Activated CD4-positive, CD25-positive, alpha-beta regulatory T cell treated with anti-CD3 and anti-CD28 coated beads, Interleukin-2, amount 50 U/mL, for 16 hours (primary cell): ENCODE measurements at places on chromosomes 7 and 10.

DNA sequence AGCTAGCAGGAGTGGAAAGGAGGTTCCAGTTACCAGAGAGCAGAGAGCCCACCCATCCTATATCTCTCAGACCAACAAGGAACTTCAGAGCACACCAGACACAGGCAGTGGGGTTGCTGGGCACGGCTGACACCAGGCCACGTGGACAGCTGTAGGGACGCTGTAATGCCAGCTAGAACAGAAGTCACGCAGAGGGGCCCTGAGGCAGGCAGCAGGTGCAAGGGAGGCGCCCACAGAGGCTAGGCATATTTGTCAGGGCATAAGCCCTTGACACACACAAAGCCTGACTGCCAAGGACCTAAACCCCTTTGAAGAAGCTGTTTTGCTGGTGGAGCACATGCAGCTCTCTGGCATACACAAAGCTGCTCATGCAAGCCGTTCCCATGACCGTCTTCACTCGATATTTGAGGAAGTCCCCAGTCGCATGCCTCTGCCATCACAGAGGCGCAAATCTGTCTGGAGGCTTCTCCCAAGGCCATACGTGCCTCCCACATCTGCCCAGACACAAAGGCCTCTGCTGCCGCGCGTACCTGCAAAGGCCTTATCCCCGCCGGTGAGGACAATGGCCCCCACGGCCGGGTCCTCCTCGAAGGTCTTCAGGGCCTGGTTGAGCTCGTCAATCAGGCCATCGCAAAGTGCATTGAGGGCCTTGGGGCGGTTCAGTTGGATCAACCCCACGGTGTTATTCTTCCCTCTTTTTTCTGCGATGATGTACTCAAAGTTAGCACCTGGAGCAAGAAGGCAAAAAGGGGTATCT is 2.9 kb downstream of the ECHS1 start:
- DNase-seq: no peak

DNA sequence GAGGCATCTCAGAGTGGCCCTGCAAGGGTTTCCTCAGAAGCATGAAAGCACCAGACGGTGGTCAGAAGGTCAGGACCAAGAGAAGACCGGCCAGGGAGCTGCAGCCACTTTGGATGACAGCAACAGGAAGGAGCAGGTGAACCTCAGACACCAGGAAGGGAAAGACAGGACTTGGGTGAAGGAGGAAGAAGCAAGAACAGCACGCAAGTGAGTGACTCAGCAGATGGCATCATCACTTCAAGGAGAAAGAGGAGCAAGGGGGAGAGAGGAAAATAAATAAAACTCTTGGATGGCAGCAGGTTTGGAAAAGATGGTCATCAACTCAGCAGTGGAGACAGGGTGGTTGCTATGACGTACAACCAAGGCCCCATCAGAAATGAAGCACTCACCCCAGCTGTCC is 31.6 kb downstream of the NCAPG2 start:
- DNase-seq: no peak

DNA sequence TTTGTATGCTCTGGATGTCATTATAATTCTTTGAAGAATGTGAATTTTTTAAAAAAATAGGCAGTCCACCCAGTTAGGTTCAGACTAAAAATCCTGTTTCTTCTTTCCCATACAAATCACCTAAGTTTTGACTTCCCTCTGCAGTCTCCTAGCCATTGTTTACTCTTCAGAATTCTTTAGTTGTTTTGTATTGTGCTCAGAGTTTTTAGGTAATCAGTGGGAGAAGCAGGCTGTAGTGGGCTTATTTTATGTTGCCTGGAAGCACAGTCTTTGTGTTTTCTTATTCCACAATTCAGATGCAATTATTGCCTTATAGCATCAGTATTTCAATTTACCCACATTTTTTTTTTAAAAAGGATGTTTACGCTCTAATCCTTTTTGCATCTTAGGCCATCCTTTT is 94.9 kb downstream of the AKAP9 start:
- DNase-seq: no peak

GRCh38 chr7:4226524-4226882 is 455.6 kb upstream of the FOXK1 start:
- no peak for DNase-seq

DNA sequence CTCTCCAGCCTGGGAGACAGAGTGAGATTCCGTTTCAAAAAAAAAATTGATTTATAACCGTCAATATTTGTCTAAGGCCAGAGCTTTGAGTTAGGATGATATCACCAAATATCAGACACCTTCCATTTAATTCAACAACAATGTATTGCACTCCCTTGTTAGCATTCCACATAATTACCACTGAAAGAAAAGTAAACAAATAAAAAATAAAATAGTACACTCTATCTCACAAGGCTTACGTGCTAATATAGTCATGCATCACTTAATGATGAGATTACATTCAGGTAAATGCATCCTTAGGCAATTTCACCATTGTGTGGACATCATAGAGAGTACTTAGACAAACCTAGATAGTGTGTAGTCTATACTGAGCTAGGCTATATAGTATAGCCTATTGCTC is 127.6 kb upstream of the RHOBTB1 start:
- no peak for DNase-seq

DNA sequence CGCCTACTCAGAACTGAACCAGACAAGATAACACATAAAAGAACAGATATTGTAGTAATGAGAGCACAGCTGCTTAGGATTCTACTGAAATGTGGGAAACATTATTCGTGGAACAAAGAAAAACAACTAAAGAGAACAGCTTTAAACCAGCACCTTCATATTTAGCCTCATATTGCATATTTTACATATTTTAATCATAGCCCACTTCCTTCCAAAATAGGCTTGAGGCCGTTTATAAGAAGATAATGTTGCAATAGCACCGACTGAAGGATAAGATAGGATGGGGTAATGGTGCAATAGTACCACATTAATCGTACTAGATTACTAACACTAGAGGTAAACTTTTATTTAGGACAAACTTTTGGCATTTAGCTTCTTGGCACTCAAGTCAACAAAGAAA is 71.3 kb downstream of the KCND2 start:
- DNase-seq: no peak

DNA sequence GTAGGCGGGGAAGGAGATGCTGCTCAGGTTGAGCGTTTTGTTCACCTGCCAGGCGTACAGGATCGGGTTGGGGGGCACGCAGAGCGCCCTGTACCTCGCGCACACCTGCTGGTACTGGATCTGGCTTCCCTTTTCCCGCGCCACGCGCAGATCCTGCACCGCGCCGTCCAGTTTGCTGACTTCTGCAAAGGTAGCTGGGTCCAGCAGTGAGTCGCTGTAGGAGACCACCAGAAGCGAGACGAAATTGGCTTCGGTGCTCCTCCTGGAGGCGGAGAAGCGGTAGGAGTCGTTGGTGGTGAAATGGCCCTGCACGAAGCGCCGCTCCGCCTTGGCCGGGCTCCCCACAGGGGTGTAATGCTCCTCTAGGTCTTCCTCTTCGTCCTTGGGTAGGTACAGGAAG is 90.7 kb upstream of the RAB18 start:
- DNase-seq: no peak

- DNase-seq: no peak
These were observed 24.6 kb downstream of the NT5C2 start for GRCh38 chr10:103168438-103168837.

- DNase-seq: no peak
These were observed 75.8 kb downstream of the MPLKIP start for GRCh38 chr7:40058636-40059035.

DNA sequence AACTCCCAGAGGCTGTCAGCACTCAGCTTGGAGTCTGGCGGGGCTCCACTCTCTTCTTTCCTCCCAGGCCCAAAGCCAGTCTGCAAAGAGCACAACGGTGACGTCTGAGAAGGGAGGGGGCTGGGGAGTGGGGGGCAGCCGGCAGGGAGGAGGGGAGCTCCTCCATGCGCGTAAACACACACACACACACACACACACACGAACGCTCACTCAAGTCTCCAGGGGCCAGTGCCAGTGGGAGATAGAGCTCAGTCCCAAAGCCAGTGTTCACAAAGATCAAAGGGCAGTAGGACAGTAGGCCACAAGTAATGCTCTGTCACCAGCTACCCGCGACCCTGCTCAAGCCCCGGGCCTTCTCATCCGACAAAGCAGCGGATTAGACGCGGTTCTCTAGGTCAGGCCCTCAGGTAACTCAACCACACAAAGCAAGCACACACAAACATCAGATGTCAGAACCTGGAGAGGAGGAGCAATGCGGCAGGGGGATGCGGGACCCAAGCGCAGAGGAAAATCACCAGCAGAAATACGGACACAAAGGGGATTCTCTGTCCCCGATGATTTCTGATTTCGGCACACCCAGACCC is 19.9 kb downstream of the TCAF1 start:
- DNase-seq: no peak

GRCh38 chr10:43371418-43371817 is at the start of gene FXYD4:
TSS of gene FXYD4 (plus strand) at chr10:43371636. CDS start at chr10:43373747, 2,111 bp downstream.
- no peak for DNase-seq

DNA sequence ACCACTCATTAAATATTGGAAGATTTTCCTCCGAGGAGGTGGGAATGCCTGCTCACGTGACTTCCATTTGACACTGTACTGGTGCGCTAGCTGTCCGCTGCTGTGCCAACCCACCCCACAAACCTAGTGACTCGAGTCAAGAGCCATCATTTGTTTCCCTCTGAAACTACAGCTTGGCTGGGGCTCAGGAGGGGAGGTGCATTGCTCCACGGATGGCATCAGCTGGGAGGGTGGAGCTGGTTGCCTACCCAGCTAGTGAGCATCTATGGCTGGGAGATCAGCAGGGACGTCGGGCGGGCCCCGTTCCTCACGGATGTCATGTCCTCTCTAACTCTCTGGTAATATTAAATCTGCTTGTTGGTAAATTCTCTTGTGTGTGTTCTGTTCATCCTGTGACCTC is 9.5 kb upstream of the FOXL3 start:
- DNase-seq: no peak

DNA sequence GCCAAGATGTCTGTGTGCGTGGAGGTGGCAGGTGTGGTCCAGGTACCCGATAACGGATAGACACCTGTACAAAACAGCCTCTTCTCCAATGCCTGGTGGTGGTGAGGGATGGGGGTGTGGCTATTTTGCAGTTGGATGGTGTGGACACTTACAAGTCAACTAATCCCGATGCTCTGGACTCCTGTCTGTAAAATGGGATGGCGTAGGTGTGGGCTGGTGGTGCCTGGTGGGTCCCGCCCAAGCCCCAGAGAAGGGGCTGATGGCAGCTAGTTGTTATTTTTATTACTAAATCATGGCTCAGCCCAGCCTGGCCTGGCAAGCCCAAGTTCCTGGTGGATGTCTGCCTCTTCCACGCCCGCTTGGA is 22.3 kb downstream of the GTF2IRD1 start:
- no peak for DNase-seq

DNA sequence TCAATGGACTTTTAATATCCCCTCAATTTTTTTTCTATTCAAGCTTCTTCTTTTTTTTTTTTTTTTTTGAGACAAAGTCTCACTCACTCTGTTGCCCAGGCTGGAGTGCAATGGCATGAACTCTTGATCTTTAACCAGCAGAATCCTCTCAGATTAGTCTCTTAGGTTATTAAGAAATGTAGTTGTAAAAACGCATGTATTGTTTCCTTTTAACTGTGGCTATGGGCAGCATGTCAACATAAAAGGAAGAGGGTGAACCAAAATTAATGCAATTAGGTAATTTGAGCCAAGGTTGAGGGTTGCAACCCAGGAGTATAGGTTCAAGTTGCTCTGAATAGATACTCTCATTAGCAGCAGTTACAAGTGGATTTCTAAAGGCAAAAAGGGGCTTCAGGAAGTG is 4.3 kb upstream of the GSTO1 start:
- DNase-seq: no peak

DNA sequence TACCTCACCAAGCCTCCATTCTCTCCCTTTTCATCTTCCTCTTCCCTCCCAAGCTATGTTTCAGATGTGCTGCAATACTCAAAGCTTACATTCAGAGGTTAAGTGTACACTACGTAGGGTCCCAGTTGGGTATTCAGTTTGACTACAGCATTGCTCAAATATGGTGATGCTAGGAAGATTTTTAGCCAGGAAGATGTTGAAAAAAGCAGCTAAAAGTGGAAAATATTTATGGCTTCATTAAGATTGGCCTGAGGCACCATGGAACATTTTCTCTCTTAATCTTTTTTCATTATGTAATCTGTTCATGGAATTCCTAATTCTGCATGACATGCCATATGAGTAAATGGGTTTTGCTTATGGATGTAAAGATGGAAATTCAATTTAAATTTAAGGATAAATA is 72.0 kb upstream of the ABCB5 start:
- no peak for DNase-seq

GRCh38 chr10:131773370-131774343 is 127.2 kb upstream of the PPP2R2D start:
- DNase-seq: no peak

- no peak for DNase-seq
These were observed 72.3 kb downstream of the AMZ1 start for GRCh38 chr7:2760098-2760889.

DNA sequence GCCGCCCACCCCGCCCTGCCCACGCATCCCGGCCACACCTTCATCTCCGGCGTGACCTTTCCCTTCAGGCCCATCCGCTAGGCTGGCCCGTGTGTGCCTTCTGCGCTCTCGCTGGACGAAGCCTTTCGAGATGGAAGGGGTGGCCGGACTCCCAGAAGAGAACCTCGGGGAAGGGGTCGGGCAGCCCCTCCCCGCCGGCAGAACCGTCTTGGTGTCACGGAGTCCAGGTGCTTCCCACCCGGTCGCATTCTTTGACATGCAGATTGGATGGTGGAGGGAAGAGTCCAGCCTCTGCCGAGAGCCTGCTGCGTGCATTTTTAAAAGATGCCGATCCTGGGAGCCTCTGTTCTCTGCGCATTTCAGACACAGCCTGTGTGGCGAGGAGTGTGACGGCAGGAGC is 7.3 kb upstream of the ZNF853 start:
- no peak for DNase-seq

DNA sequence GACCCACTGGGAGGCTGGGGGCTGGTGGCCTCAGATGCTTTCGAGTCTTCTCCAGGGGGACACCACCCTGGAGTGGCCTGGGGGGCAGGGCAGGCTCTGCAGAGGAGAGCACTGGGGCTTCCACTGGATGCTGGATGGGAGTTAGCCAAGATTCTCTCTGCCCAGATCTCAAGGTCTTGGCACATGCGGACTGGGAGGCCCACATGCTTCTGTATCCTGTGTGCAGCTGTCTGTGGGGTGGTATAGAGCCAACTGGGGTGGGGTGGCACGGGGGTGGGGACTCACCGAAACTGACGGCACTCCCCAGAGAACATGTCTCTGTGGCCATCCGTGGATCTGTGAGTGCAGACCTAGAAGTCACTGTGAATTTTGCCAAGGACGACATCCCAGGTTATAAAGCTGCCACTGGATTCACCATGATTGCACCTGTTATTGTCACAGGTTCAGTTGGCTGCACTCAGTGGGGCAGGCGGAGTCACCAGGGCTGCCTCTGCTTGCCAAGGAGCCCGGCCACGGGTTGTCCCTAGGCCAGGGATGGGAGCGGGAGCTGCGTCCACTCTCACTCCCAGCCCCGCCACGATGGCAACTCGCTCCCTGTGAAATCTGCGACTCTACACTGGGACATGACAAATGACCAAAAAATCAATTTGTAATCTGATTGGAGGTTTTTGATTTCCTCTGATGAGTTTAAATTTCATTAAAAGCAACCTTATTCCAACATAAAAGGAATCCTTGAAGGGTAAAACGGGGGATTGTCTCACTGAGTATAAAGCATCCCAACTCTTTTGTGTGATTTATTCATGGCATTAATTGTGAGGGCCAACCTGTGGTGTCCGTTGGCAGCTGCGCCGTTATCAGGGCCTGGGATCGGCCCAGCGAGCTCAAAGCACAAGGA is 131.3 kb downstream of the EBF3 start:
- DNase-seq: no peak
